ENCODE measurements at places on chromosomes 5 and 9. TPM values are rescaled to one million over a fixed set of nuclear protein-coding genes. Genes with fewer than 3 reads are reported as not detected.

Gene ZCCHC9
- polyA plus RNA-seq, result 27.8 TPM

Gene POMT1
- 10.5 TPM for polyA plus RNA-seq

DNA sequence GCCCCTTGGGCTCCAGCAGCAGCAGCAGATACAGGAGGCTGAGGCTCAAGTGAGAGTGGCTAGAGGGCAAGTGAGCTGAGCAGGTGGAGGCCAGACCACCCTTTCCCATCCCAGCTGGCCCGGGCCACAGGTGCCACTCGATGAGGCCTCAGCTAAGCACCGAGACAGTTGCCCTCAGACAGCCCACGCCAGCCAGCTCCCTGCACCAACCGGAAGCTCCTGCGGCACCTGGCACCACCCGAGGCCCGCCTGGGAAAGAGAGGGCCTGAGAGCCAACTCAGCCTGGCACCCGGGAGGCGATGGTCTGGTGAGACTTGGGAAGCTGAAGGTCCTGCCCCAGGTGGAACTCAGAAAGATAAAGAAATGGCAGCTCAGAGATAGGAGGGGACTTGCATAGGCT, 28.3 kb upstream of the TTLL11 start:
- DNase-seq, result no peak

Gene VCAN
- polyA plus RNA-seq, result 0.77 TPM

DNA sequence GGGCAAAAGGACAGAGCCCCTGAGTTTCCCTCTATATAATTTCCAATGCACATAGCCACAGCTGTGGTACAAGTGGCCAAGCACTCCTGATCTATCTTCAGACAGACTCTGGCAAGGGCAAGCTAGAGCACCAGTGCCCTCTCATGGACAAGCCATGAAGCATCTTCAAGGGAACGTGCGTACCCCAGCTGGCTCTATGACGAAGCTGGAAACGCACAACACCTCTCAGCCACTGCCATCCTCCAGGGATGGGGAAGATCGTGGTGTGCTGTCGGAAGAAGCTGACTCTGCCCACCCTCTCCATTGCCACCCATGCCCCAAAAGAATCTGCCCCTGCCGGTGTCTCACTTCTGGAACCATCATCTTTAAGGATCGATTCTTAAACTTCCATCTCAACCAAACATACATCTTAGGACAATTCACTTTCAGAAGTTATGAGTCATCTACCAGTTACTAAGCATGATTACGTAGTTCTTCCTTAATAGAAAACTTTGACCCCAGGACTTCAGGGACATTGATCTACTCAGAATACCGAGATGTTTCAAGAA, 482.9 kb downstream of the AGTPBP1 start:
- DNase-seq, result peak; percentile 73

Gene ROR2
- polyA plus RNA-seq, result 1.3 TPM

Gene SLC36A3
- polyA plus RNA-seq, result not detected

GRCh38 chr5:45385321-45386058, 310.7 kb downstream of the HCN1 start:
- no peak for DNase-seq

DNA sequence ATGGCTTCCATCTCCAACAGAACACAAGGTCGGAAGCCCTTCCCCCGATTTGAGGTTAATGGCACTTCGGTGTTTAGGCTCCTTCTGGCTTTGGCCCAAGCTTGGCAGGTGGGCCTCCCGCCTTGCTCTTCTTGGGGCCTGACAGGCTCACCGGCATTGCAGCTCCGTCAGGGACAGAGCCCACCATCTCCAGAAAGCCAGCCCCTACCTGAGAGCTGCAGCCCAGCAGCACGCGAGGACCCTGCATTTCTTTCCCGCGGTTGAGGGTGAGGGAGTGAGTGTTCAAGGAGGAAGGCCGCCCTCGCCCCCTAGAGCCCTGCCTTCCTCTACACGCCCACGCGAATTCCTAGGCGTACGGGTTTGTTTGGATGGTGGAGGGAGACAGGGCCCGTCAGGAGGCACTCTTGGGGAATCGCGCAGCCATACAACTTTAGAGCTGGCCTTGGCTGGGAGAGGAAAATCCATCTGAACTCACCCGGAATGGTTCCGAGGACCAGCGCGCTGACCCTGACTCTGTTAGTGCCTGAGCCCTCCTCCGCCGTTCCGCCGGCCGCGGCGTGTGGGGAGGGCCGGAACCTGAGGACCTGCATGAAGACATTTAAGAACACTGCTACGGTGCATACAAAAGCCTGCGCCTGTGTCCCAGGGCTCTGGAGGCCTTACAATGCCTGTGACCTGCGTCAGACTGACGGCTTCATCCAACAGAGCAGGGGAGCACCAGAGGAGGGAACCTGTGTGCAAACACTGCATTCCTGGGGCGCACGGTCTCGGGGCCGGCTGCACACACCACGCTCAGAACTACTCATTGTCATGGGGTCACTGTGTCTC, 73.8 kb downstream of the MRPL36 start:
- DNase-seq, result no peak

- DNase-seq, result no peak
Observed at GRCh38 chr9:4997631-4998030, 12.6 kb downstream of the JAK2 start.

- no peak for DNase-seq
Observed at GRCh38 chr9:109974143-109974917, 194.3 kb downstream of the PALM2AKAP2 start.

DNA sequence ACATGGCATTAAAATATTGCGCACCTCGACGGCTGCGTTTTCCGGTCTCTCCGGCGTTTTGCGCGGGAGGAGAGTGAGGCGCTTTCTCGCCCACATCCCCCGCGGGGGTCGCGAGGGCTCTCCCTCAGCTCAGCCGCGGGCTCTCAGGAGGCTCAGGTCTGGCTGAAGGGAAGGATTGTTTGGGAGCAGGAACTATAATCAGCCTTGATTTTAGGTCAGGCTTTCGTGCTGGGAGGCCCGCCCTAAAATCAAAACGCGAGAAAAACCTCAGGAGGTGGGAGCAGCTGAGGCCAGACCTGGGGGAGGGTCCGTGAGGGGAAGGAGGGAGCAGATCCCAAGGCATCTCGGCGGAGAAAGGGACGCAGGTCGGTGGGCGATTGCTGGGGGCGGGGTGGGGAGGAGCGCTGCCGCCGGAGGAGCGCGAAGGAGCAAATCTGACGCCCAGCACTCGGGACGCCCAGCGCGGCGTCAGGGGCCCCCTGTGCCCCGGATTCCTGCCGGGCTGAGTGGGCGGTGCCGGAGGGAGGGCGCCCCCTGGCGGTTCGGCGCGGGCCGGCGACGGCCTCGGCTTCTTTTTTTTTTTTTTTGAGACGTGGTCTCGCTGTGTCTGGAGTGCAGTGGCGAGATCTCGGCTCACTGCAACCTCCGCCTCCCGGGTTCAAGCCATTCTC, 18.7 kb upstream of the RNF130 start:
- DNase-seq, result no peak

Gene RLN2
- 1.6 TPM for polyA plus RNA-seq

- no peak for DNase-seq
Observed at GRCh38 chr5:170235876-170236864, 3.4 kb downstream of the C5orf58 start.

DNA sequence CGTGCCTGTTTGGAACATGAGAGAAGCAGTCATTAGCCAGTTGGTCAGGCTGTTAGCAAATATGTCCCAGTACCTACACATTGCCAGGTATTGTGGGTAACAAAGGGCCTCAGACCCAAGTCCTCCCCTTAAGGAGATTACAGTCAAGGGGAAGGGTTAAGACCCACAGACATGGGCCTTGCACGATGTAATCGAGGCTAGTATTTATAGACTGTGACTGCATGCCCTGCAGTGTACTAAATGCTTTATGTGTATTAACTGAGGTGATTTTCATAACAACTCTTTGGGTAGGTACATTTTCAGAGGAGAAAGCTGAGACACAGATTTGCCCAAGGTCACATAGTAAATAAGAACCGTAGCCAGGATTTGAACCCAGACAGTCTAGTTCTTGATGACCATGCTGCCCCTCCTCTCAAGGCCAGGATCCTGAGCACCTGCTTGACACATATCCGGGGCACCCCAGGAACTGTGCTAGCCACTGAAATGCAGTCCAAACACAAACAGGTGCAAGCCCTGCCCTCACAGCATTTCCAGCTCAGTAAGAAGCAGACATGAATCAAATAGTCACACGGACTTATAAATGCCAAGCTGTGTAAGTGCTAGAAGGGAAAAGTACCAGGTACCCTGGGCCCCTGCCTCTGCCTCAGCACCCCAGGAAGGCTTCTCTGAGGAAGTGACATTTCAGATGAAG, 32.0 kb upstream of the GRPEL2 start:
- no peak for DNase-seq

- DNase-seq, result no peak
Observed at GRCh38 chr9:107949061-107949460, 459.5 kb upstream of the KLF4 start.

Gene OTP
- not detected for polyA plus RNA-seq

Gene GRPEL2
- 9.5 TPM for polyA plus RNA-seq

- no peak for DNase-seq
Observed at GRCh38 chr9:14433351-14434157, 119.6 kb upstream of the NFIB start.

Gene IFT74
- 6.8 TPM for polyA plus RNA-seq

- no peak for DNase-seq
Observed at GRCh38 chr9:4124266-4124665, 175.6 kb downstream of the GLIS3 start.

Gene NUTM2G
- not detected for polyA plus RNA-seq

DNA sequence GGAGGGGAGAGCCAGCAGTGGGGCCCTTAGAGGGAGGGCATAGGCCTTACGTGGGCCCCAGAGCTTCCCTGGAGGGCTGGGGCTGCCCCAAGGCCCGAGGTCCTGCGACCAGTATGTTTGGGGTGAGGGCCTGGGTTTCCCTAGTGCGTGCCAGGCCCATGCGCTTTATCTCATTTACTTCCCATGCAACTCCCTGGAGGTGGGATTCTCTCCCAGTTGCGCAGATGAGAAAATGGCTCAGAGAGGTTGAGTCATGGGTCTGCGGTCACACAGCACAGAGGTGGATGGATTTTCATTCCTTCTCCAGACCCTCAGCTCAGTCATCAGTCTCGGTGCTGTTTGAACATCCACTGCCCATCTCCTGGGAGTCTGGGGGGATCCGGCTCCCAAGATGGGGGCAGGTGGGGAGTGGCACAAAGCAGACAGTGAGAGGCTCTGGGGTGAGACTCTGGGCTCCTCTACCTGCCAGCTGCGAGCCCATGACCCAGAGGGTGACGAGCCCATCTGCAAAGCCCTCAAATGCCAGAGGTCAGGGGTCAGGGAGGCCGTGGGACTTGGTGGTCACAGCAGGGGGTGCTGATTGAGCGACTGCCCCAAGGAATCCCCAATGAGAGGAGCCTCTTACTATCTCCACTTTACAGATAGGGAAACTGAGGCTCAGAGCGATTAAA, 171.2 kb downstream of the GAPVD1 start:
- DNase-seq, result no peak

All from foreskin keratinocyte (primary cell).